ENCODE measurements at places on chromosomes 6 and 20.

DNA sequence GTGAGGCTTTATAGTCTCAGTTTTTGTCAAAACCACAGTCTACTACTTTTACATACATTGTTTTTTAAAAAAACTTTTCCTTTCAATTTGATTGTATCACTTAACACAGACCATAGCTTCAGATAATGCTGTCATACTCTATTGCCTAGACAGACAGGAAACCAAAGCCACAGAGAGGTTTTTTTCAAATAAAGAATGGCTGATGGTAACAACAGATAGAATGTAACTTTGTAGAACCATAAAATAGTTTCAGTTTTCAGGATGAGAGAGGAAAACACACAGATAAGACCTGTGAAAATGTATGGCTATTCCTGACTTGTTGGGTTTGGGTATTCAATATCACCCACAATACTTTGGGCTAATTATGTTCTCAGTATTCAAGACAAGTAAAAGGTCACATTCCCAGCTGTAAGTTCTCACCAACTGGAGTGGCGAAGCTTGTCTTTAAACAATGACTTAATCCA lies 94.0 kb downstream of the ADGRG6 start:
- DNase-seq = no peak

GRCh38 chr6:135994857-135995544 lies 143.5 kb downstream of the PDE7B start:
- DNase-seq = peak; percentile 85

GRCh38 chr6:132131351-132131750 lies 180.2 kb upstream of the CCN2 start:
- DNase-seq = no peak

- DNase-seq = peak; percentile 37
Observed at GRCh38 chr6:48733581-48733980, 622.6 kb upstream of the PTCHD4 start.

- DNase-seq = peak; percentile 52
Observed at GRCh38 chr6:159608961-159609651, 83.9 kb downstream of the SOD2 start.

DNA sequence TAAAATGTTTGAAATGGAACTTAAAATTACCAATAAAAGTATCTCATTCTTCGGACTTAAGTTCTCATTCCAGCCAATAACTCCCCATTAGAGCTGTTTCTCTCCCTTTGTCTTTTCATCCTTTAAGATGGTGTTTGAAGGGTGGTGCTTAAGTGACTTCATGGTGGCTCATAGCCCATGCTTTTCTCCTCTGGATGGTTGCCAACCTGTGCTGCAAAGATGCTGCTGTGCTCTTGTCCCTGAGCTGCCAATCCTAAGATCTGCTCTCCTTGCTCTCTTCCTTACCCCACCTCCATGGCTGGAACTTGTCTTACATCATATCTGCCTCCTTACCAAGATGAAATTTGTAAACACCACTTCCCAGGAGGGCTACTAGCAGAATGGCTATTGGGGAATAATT lies 31.6 kb upstream of the PNRC1 start:
- DNase-seq = peak; percentile 81

DNA sequence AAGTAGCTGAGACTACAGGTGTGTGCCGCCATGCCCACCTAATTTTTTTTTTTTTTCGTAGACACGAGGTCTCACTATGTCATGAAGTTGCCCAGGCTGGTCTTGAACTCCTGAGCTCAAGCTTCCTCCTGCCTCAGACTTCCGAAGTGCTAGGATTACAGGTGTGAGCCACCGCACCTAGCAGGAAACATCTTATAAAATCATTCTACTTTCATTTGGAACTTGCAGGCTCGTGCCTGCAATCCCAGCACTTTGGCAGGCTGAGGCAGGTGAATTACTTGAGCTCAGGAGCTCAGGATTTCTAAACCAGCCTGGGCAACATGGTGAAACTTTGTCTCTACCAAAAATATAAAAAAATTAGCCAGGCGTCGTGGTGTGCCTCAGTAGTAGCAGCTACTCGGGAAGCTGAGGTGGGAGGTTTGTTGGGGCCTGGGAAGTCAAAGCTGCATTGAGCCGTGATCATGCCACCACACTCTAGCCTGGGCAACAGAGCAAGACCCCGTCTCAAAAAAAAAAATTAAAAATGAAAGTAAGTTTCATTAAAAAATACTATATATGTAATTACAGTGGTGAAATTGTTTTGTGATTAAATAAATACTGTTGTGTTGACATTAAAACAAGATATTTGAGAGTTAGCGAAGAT lies 15.1 kb downstream of the MAPK14 start:
- no peak for DNase-seq

DNA sequence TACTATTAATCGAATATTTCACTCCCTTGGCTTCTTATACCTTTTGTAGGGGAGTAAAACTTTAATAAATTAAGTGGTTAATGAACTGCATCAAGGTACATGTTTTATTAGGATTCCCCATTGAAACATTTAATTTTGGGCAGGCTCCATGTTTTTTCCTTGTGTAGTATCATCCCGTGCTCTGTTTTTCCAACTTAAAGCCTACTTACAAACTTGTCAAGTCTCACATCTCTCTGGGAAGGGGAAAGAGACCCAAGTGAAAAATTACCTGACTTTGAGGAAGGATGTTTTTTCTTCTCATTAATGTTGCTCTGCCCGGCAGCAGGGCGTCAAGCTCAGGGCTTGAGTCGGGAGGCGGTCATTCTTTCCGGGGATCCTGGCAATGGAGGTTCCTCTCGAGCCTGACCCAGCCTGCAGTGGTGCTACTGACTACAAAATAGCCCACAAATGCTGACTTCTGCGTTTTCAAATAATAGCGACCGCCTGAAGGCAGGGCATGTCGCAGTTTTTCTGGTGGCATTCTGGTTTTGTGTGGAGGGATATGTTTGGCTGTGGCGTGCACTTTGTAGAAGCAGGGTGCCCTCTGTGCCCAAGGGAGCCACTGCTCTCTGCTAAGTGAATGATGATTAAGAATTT lies 2.4 kb downstream of the DSP start:
- DNase-seq = no peak

- DNase-seq = no peak
Observed at GRCh38 chr6:22651731-22652130, 82.4 kb downstream of the HDGFL1 start.

- DNase-seq = peak; percentile 16
Observed at GRCh38 chr6:25366903-25367545, 87.8 kb downstream of the CARMIL1 start.

DNA sequence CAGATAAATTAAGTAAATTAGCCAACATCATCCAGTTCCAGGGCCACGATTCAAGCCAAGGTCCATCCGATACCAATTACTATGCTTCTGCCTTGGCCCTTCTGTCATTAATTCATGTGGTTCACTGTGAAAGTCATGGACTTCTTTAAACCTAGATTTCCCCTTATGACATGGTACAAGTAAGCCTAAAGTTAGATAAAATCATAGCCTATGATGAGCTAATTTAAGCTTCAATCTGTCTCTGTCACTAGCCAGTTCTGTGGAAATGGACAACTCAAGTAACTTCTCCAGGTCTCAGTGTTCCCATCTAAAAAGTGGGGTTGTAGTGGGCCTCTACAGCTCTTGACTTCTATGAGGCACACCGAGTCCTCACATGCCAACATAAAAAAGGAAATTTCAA lies 225.5 kb upstream of the MARCKS start:
- no peak for DNase-seq

GRCh38 chr6:160978141-160978901 lies 13.2 kb upstream of the MAP3K4 start:
- DNase-seq = peak; percentile 69

- peak; percentile 56 for DNase-seq
Observed at GRCh38 chr6:118649918-118650581, 1.3 kb downstream of the CEP85L start.

GRCh38 chr20:58826271-58826670 lies 24.4 kb downstream of the GNAS-AS1 start:
- DNase-seq = no peak

- DNase-seq = peak; percentile 26
Observed at GRCh38 chr6:36769676-36770499, 69.4 kb downstream of the CPNE5 start.

GRCh38 chr6:111205502-111205901 lies 118.2 kb downstream of the SLC16A10 start:
- DNase-seq = no peak

- peak; percentile 35 for DNase-seq
Observed at GRCh38 chr20:58065508-58066361, 162.7 kb downstream of the ANKRD60 start.

GRCh38 chr20:62834967-62835730 lies 18.3 kb downstream of the COL9A3 start:
- no peak for DNase-seq

GRCh38 chr20:37935435-37935834 lies 32.5 kb downstream of the VSTM2L start:
- no peak for DNase-seq

- DNase-seq = no peak
Observed at GRCh38 chr6:11179419-11180202, 52.9 kb downstream of the NEDD9 start.

DNA sequence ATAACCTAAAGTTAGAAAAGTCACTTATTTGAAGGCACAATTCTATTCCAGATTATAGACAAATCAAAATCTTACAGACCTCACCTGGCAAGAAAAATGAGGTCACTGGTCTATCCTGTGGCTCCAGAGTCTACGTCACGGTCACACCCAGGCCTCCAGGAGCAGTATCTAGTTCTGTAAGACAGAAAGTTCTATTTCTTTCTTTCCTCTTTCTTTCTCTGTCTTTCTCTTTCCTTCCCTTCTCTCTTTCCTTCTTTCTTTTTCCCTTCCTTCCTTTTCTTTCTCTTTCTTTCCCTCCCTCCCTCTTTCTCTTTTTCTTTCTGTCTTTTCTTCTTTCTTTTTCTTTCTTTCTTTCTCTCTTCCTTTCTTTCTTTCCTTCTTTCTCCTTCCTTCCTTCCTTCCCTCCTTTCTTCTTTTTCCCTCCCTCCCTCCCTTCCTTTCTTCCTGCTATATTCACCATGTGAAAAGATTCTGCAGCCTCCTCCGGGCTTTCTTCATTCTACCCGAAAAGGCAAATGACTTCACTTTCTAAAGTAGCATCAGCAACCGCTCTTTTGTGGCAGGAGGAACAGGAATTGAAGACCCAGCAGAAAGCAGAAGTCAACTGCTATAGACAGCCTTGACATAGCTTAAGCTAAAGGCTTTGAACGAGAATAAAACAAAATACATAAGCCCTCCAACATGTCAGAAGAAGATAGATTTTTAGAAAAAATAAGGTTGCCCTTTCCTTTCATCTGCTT lies 83.9 kb upstream of the SIRPG start:
- no peak for DNase-seq

GRCh38 chr6:20266851-20267608 lies 54.8 kb upstream of the MBOAT1 start:
- no peak for DNase-seq

DNA sequence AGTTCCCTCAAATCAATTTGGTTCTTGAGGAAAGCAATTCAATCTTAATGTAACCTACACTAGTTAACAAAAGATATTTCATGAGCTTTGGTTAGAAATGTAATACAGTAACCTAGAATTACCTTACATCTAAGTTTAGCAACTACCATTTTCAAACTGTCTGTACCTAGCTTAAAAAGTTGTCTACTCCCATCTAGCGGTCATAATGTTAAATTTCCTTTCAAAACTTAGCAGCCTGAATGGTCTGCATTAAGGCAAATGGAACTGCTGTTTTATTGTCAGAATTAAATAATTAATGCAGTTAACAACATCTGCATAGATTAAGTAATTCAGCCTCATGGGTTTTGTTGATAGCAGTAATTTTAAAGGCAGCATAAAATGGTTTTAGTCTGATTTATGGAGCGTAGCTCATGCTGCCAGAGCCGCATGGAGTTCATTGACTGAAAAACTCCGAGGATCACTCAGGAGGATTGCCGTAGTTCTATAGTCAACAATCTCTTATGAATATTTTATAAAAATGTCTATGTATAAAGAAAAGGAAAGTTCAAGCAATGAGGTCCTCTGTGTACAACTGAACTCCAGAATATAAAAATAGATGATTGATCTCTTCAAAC lies 485.4 kb upstream of the MANEA start:
- DNase-seq = peak; percentile 76

DNA sequence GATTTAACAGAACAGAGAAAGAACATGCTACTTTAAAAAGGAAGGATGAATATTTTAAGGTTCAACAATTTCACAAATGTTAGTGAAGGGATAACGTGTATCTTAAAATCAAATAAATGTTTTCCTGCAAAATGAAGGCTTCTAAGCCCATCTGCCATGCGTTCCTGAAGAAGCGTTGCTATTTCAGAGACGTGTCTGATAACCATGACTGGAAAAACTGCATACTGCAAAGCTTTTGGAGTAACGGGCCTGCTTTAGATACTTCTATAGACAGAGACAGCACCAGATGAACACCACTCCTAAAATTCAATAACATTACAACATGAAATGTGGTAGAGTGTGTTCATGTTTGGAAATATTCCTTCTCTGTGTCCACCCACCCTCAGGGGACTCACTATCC lies 126.0 kb downstream of the WDR27 start:
- DNase-seq = no peak

DNA sequence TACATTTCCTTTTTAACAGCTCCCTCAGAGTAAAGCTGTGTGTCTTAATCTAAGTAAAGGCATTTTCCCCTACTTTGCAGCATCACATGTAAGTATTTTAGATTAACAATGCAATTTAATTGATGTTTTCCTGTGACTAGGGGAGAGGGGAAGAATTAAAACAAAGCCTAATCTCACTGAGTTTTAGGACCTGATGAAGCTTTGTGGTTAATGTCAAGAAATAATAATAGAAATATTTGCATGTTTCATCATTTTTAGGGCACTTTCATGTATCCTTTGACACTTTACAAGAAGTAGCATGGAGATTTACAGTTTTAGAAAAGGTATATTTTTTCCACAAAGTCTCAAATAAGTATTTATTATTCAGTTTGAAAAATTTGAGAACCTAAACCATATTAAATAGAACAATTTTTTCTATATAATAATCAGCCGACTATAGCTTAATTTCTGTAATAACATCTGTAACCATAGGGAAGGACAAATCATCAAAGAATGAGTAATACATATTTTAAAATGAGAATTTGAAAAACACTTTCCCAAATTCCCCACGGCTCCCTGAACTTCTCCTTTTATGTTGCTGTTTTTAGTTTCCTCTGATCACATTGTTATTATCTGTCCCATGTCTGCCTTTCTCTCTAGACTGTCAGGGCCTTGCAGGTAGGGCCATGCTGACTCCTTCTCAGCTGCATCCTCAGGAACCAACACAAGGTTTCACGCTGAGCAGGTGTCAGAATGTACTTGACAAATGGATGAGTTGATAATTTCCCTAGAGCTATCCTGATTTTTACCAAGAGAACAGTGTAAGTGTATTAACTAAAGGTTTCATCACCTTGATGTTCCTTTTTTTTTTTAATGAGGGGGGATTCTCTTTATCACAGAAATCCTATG lies 338.1 kb downstream of the SYNE1 start:
- no peak for DNase-seq

DNA sequence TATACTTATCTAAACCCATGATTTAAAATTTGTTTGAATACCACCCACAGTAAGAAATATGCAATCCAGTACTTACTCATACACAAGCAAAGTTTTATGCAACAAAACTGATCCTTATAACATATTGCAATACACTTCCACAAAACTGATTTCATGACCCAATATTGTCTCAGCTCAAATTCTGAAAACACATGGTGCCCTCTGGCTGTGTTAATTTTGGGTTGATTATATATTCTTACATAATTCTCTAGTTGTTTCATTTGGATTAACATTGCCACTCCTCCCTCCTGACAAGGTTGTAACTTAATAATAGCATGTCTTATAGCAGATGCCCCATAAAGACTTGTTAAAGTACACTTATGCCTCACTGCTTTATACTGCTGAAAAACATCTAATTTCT lies 73.0 kb upstream of the TULP1 start:
- no peak for DNase-seq
